Putamen (tissue), 1 donor: ENCODE measurements at places on chromosomes 1 and 21.

- no peak for DNase-seq
Observed at GRCh38 chr1:185603158-185603557, 131.0 kb upstream of the HMCN1 start.

GRCh38 chr1:45488666-45489377, 2.1 kb downstream of the TESK2 start:
- DNase-seq = no peak

DNA sequence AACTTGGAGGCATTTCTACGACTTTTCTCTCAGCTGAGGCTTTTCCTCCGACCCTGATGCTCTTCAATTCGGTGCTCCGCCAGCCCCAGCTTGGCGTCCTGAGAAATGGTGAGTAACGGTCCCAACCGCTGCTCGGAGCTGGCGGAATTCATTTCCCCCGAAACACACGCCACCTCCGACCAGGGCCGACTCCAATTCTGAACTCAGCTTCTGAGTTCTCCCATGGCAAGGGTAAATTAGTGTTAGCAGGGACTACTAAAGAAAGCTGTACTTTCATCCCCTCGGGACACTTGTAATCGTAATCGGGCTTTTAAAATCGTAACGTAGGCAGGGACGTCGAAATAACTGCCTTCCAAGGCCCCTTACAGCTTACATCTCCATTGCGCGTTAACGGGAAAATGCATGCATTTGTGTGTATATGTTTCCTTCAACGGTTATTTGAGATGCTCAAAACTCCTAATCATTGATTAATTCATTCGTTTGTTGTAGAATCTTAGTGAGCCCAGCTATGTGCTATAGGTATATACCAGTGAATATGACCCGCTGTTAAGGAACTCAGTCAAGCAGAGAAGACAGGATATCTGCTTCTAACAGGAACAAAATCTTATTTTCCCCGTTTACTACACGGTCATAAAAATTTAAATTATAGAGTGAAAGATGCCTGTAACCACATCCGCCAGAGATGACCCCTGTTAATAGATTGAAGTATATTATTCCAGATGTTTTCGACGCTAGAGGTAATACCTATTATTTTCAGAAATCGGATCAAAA, 472 bp downstream of the DTL start:
- no peak for DNase-seq

- DNase-seq = no peak
Observed at GRCh38 chr1:68777851-68778250, 281.0 kb upstream of the DEPDC1 start.

DNA sequence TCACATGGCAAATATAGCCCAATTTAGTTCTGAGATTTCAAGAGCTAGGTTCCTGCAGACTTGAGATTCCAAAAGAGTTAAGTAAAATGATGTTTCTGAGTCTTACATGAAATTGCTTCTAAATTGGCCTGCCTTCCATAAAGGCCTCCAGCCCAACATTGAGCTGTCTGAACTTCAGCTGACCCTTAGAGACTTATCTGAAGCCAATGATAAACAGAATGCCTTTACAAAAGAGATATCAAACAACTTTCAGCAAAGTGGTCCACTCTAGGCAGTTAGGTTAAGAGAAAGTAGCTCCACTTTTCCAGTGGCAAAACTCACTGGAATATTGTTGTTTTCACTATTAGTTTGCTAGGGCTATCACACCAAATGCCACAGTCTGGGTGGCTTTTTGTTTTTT, 6.3 kb upstream of the RC3H1 start:
- no peak for DNase-seq

- no peak for DNase-seq
Observed at GRCh38 chr1:75131565-75132241, 2.5 kb upstream of the LHX8 start.

- no peak for DNase-seq
Observed at GRCh38 chr1:41328780-41329640, 32.2 kb upstream of the FOXO6 start.

- no peak for DNase-seq
Observed at GRCh38 chr1:15000030-15000429, 153.5 kb upstream of the TMEM51 start.

DNA sequence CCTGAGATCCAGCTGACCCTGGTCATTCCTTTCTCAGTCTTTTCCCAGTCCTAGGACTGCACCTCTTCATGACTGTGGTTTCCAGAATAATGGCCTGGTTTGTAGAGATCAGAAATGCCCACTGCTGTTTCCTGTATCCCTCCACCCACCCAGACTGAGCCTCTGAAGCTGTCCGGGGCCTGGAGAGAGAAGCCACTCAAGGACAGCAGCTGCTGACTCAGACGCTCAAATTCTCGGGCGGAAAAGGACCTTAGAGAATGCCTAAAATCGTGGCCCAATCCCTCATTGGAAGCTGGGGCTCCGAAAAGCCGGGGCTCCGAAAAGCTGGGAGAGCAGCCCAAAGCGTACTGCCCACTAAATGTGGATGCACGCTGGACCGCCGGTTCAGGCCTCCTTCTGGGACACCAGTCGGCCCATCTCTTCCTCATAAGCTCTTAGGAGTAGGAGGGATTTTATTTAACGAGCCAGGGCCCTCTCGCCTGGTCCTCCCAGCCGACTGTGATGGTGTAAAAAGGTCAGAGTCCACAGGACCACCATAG, 7.8 kb upstream of the GPR61 start:
- no peak for DNase-seq

DNA sequence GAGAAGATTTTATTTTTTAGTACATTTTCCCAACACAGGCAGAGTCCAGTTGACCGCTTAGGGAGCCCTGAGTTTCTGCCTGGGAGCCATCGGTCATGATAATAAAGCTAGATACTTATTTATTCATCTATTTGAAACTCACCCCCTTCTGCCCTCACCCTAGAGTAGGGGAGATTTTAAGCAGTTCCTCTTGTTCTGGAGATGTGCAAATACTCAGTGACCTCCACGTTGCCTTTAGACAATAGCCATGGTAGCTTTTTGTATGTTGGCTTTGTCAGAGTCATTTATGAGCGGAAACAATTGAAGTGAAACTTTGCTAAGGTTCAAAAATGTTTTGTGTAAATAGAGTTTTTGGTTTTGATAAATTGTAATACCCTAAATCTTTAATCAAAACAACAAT, 45.7 kb upstream of the PLPPR4 start:
- no peak for DNase-seq

- no peak for DNase-seq
Observed at GRCh38 chr1:226990133-226990716, 50.1 kb downstream of the COQ8A start.

- no peak for DNase-seq
Observed at GRCh38 chr1:198649232-198649967, 10.6 kb downstream of the PTPRC start.

DNA sequence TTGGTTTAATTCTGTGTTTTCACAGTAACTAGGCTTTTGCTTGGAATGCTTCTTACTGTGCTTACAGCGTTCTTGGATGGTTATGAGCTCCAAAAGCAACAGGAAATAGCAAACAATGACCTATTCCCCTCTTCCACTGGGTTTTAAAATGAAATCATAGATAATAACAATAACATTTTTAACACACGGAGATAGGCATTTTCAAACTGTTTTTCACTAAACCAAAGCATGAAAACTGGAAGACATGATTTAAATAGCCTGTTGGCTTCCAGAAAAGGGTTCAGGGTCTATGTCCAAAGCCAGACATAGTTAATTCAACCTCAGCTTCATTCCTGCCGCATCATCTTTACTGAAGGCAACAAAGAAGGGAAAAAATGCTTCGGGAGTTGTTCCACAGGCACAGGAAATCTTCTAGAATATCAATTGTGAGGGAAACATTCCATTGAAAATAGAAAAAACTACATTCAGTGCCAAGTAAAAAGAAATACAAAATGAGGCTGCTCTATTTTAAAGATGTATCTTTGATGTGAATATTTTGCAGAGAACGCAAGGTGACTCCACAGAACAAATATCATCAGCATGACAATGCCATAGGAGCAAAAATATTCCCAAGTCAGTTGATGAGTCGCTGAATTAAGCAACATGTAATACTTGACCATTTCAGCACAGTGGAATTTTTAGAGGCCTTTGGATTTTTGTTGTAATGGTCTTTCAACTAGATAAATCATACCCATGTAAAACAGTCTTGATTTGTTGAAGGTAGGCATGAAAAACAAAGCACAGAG, 80.7 kb downstream of the NID1 start:
- no peak for DNase-seq

DNA sequence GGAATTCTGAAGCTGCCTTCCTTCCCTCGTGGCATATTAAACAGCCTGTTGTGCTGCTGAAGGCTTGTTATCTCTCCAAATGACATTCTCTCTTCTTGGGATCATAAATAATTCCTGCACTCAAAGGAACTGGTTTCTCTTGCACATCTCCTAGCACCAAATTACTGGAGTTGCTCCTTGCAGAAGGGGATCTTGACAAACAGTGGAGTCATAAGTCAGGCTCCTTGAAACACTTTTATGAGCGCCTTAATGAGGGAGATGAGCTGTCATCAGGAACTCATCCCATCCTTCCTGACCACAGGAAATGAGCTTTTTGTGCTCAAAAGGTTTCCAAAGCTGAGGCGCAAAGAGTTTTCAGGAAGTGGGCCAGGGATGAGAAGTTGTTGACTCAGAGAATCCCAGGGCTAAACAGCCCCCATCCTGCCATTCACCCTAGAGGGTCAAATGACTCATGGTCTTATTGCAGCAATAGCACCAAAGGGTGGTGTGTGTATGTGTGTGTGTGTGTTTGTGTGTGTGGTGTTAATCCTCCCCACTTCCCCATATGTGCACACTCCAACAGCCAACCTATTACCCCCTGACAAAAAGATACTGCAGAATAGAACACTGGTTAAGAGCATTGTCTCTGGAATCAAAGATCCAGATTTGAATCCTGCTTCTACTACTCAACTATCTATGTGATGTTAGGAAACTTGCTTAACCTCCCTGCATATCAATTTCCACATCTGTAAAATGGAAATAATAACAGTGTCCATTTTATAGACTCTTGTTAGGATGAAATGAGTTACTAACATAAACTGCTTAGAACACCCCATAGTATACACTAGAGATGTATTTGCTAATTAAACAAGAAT, 2.8 kb upstream of the PHC2 start:
- no peak for DNase-seq

DNA sequence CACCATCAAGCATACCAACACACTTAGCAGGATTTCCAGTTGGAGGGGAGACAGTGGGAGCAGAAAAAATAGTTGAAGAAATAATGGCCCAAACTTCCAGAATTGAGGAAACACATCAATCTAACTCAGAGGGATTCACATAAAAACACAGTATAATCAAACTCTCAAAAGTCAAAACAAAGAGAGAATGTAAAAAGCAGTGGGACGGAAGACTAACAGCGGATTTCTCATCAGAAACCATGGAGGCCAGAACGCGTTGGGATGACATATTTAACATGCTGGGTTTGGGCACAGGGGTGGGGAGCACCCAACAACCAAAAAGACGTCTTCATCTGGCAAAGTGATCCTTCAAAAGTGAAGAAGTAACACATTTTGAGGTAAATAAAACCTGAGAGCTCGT, 7.0 kb upstream of the KRTAP10-9 start:
- no peak for DNase-seq

DNA sequence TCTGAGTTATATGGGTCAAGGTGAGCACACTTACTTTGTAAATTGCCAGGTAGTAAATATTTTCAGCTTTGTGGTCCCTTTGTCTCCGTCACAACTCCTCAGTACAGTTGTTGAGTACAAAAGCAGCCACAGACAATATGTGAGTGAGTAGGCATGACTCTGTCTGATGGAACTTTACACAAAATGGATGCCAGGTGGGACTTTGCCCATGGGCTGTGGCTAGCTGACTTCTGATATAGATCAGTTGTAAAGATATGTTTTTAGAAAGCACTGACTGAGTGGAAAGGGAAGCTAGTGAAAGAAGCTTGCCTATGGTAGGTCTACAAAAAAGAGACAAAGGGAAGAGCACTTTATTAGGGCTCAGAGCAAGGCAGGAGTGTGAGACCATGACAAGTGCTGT, 23.1 kb upstream of the IGSF5 start:
- no peak for DNase-seq

DNA sequence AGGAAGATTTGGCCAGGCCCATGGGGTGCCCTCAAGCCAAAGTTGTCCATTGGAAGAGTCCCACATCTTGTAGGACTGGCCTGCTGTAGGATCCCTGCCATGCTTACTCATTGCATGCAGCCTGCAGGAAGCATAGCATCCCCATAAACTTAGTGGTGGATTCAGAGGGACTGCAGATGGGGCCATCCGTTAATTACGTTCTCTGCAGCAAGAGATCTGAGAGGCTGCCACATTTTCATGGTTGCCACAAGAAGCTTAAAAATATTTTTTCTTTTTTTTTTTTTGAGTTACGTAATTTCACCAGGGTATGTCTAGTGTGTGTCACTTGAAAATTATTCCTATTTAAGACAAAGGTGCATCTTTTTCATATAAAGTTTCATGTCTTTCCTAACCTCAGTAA, 329.7 kb upstream of the USP24 start:
- DNase-seq = no peak

DNA sequence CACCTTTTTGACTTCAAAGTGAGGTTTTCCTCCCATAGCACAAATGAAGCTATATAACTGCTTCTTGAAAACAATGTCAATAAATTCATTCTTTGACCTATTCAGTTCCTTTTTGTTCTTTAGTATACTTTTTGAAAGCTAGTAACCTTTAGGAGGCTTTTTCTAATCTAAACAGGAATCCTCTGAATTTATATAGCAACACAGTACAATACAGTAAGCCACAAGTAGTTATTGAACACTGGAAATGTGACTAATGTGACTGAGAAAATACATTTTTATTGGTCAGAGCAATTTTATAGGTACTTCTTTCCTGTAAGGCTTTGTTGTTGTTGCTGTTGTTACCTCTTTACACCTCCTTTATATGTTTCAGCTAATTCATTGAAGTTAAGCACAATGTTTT, 49.8 kb downstream of the ADGRL2 start:
- no peak for DNase-seq

- no peak for DNase-seq
Observed at GRCh38 chr1:96363826-96364225, 357.8 kb upstream of the PTBP2 start.

DNA sequence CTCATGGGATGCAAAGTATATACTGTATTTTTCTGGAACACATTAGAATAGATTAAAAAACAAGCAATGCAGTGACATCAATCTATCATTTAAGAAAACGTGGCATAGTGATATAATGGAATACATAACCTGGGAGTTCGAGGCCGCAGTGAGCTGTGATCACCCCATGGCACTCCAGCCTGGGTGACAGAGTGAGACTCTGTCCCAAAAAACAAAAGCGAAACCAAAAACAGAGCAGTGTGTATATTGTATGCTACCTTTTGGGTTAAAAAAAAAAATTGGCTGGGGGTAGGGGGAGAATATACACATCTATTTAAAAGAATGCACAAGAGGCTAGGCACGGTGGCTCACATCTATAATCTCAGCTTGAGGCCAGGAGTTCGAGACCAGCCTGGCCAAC, 13.5 kb downstream of the SLC2A1 start:
- DNase-seq = no peak
